ENCODE measurements at places on chromosomes 5 and 9.

GRCh38 chr9:27003426-27004077 is 1.9 kb downstream of the LRRC19 start:
- DNase-seq, result no peak

- DNase-seq, result no peak
Observed at GRCh38 chr5:2136728-2137333, 254.1 kb upstream of the IRX4 start.

GRCh38 chr5:68798877-68799843 is 294.7 kb upstream of the SLC30A5 start:
- no peak for DNase-seq

DNA sequence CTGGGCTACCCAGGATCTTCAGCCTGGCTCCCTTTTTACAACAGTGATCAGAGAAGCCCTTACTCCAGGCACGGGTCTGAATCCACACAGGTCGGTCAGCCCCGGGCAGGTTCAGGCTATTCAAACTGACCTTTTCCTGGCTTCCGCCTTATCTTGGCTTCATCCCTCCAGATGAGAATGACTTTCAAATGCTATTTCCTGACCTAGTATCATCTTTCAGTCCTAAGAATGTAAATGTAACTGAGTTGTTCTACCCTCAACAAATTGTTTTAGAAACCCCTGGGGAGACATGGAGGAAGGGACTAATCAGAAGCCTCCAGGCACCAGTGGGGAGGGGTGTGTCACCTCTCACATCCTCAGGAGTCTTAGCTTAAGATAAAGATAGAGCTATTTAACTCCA is 213.2 kb downstream of the EPB41L4A start:
- DNase-seq, result no peak

DNA sequence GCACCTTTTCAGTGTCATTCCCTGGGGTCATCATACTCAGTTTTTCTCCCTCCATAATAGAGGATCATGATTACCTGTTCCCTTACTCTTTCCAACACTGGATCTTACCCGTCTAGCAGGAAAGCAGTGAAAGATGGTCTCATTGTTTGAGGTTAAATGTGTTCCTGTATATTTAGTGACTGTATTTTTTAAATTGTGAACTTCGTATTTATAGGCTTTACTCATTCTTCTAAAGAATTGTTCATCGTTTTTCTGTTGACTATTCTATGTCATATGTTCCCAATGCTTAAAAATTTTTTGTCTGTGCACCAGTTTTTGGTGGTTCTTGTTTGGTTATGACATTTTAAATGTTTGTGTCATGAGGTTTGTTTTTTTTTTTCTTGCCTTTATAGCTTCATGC is 204.8 kb upstream of the OTULINL start:
- DNase-seq, result no peak

GRCh38 chr9:111429175-111429574 is 55.0 kb downstream of the ECPAS start:
- no peak for DNase-seq

DNA sequence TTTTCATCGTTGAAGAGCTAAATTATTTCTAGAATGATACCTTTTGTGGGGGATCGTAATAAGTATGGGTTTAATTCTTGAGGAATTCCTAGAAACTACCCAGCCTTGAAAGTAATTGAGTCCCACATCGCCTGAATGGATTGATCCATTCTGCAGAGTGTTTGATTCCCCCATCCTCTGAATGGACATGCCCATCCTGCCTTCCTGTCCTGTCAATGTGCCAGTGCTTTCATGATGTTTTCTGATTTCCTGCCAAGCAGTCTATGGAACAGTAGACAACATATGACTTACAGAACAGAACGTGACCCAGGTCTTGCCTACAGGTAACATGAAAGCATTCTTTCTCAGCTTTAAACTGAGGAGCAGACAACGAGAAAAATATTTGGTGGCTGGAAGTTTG is 319.2 kb downstream of the DRD1 start:
- no peak for DNase-seq

- no peak for DNase-seq
Observed at GRCh38 chr9:69601698-69602097, 70.5 kb downstream of the APBA1 start.

DNA sequence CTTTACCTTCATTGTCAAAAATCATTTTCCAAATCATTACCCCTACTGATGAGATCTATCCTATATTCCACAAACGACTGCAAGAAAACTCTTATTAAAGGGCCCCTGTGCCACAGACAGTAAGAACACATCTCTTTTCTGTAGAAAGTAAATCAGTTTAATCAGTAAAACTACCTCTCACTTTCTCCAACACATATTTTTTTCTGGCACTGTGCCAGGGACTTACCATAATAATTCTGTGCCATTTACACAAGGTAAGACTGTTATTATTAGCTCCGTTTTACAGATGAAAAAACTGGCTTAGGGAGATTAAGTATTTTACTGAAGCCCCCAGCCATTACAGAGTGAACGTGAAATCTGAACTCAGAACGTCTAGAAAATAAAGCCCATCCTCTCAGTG is 587.0 kb upstream of the COX7C start:
- no peak for DNase-seq

DNA sequence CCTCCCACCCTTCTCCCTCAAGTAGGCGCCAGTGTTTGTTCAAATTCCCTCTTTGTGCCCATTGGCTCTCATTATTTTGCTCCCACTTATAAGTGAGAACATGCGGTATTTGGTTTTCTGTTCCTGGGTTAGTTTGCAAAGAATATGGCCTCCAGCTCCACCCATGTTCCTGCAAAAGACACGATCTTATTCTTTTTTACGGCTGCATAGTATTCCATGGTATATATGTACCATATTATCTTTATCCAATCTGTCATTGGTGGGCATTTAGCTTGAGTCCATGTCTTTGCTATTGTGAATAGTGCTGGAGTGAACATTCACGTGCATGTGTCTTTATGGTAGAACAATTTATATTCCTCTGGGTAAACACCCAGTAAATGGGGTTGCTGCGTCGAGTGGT is 63.0 kb upstream of the OTULINL start:
- no peak for DNase-seq

- DNase-seq, result no peak
Observed at GRCh38 chr9:36987409-36987808, 46.7 kb downstream of the PAX5 start.

DNA sequence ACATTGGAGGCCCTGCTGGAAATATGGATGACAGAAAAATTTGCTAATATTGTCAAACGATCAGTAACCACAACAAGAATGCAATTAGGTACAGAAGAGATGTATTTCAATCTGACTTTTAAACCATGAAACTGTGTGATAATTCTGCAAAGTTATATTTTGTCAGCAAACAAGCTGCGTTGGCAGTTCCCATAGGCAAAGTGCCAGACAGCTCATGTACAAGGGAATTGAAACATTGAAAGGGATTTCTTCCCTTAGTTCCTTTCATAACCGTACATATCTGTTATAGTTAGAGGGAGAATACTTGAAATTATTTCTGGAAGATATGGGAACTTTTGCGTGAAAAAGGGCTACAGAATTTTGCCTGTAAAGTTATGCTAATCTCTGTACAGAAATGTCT is 419.4 kb upstream of the PTGER4 start:
- no peak for DNase-seq

GRCh38 chr9:92969516-92970466 is 22.5 kb downstream of the FGD3 start:
- no peak for DNase-seq

Data from activated CD4-positive, alpha-beta T cell treated with anti-CD3 and anti-CD28 coated beads, Interleukin-2, Interleukin-6, amounts not matched to agents 100 ng/mL and 50 ng/mL, durations not matched to agents 16 hours and 8 hours (primary cell).